IPS DF 19.7 (cell line): ENCODE measurements at places on chromosomes 12 and 14.

GRCh38 chr12:39574785-39575497 lies 44.7 kb downstream of the ABCD2 start:
- no peak for DNase-seq

- no peak for DNase-seq
Observed at GRCh38 chr12:2692080-2692479, 102.7 kb upstream of the FKBP4 start.

DNA sequence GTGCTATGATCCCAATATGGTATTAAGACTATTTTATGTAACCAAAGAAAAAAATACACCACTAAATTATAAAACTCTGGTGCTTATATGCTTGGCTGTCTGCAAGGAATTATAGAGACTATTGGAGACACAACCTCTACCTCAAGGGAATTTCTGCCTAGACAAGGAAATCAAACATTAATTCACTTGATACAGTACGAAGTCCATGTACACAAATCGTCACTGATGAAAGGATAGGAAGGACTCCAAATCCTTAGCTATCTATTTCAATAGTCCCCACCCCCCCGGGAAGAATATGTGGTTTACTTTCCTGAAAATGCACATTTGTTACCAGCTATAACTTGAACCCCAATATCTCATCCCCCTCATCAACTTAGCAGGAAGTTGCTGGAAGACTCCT lies 21.9 kb downstream of the RTN1 start:
- DNase-seq, result no peak

DNA sequence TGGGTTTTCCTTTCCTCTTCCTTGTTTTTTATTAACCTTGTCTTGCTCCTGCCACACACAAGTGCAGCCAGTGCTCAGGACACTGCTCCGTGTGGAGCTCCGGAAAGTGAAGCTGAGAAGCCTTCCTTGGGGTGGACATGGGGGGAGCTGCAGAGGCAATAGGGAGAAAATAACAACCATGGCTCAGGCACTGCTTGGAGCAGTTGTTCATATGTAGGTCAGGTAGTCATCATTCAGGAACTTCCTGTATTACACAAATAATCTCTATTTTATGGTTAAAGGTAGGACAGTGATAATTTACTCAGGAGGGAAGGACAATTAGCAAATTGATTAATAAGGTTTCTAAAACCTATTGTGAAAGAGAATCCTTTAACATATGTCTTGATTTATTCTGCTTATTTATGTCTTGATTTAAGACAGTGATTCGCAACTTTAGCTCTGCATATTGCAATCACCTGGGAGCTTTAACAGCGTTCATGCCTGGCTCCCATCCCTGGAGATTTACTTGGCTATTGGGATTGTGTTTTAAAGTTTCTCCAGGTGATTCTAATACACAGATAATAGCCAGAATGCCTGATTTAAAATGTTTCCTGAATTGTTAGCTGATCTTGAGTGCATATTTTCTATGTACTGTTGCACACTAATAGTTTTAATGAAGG lies 92.1 kb downstream of the ETV6 start:
- no peak for DNase-seq

- DNase-seq, result peak; percentile 48
Observed at GRCh38 chr14:71166180-71166837, 259.1 kb downstream of the PCNX1 start.

DNA sequence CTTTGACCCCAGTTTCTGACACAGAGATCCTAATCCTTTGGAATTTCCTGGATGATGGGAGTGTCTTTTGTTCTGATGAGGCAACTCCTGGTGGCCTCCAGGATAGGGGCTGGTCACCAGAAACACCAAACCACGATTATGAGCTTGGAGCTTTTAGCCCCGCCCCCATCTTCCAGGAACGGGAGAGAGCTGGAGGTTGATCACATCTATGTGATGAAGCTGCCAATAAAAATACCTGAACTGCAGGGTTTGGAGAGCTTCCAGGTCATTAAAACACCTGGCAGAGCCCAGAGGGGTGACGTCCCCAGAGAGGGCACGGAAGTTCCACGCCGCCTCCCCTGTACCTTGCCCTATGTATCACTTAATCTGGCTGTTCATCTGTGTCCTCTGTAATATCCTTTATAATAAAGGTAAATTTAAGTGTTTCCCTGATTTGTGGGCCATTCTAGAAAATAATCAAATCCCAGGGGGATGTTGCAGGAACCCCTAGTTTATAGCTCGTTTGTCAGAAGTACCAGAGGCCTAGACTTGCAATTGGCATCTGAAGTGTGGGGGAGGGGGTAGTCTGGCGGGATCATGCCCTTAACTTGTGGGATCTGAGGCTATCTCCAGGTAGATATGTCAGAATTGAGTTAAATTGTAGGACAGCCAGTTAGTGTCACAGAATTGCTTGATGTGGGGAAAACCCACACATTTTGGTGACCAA lies 21.2 kb downstream of the APPL2 start:
- no peak for DNase-seq

- no peak for DNase-seq
Observed at GRCh38 chr12:103799857-103800771, 40.9 kb downstream of the NT5DC3 start.

DNA sequence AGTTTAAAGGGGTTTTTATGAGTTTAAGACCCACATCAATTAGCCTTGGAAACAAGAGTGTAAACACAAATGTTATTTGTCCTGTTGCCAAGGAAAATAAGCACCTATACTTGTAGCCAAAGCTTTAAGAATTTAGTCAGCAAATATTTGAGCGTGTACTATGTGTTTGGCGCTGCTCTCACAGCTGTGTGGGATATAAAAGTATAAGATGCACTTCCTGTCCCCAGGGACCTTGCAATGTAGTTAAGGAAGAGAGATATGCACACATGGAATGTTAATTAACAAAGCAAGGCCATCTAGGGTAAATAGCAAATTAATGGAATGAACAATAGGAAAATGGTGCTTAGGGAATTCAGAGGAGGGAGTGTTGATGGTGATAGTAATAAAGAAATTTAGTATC lies 134.9 kb upstream of the SRRM4 start:
- DNase-seq, result no peak
